Stimulated activated CD4-positive, alpha-beta T cell treated with anti-CD3 and anti-CD28 coated beads, Interleukin-1b, Interleukin-23, amount 100 ng/mL, for 24 hours (primary cell): ENCODE measurements at places on chromosomes 4 and X.

GRCh38 chrX:11117745-11118144 lies 6.6 kb downstream of the HCCS start:
- DNase-seq: no peak

GRCh38 chr4:149072384-149072783 lies 630.2 kb upstream of the NR3C2 start:
- no peak for DNase-seq

- DNase-seq: no peak
These were observed 7.8 kb downstream of the FBXW7 start for GRCh38 chr4:152528060-152528459.

GRCh38 chrX:41522671-41523070 lies 75.5 kb downstream of the NYX start:
- no peak for DNase-seq

GRCh38 chr4:166400270-166400894 lies 527.3 kb downstream of the TLL1 start:
- DNase-seq: no peak
